ENCODE measurements at places on chromosomes 7 and 10.

GRCh38 chr7:54426406-54426805, 115.8 kb upstream of the VSTM2A start:
- no peak for DNase-seq

DNA sequence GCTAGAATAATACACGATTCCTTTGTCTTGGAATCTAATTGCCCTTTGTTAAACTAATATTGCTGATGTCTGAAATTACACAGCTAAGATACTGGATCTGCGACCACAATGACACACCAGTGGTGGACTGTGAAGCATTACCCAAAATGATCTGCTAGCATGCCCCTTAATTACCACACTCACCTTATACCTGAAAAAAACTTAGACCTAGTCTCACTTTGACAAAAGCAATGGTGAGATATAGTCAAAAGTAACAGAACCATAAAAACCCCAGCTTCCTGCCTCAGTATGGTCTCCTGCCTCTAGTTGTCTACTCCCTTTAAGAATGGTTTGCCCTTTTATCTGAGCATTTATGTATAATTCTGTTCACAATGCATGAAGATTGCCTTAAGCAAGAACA, 20.8 kb upstream of the ERVW-1 start:
- DNase-seq, result no peak

- no peak for DNase-seq
Measured at GRCh38 chr10:31457858-31458257, 138.8 kb downstream of the ZEB1 start.

DNA sequence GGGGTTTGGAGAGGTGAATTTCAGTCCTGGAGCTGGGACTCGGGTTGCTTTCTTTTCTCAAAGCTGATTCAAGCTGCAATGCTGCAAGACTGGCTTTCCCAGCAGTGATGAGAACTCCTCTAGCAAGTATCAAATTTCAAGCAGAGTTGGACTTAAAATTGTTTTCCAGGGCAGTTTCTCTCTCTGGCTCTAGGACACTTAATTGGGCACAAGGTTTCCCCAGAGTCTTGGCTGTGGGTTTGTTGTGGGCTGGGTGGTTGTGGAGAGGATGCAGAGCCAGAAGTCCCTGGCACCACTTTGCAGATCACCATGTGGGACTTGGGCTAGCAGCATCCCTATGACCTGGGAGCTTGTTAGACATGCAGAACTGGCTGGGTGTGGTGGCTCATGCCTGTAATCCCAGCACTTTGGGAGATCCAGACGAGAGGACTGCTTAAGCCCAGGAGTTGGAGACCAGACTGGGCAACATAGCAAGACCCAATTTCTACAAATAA, 16.8 kb downstream of the AKR1B15 start:
- no peak for DNase-seq

- no peak for DNase-seq
Measured at GRCh38 chr7:49422564-49422963, 350.9 kb upstream of the VWC2 start.

DNA sequence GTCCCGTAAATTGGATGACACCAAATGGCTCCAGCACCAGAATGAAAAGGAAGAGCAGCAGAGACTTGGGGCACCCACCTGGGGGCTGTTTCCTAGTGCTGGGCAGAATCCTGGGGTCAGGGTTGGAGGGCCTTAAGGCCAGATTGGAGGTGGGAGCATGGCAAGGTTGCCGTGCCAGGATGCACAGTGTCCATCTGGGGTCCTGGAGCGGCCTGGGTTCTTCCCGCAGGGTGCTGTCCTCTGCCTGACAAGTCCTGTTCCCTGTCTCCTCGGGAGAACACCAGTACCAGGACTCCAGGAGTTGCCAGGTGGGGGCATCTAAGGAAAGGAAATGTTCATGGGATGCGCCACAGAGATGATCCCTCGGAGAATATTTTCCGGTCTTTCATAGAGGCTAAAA, 42.8 kb downstream of the MGMT start:
- no peak for DNase-seq

DNA sequence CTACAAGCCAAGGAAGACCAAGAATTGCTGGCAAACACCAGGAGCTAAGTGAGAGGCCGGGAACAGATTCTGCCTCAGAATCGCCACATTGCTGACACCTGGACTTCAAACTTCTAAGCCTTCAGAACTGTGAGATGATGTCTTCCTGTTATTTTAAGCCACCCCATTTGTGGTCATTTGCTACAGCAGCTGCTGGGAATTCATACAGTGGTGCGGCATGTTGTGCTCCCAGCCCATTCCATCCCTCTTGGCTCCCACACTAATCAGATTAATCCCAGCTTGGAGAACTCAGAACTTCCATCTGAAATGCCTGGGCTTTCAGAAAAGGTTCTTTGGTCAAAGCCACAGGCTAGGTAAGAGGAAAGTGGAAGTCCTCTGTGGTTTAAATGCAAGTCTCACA, 24.9 kb downstream of the TCAF1 start:
- no peak for DNase-seq

GRCh38 chr7:25180946-25181345, 47.3 kb downstream of the NPVF start:
- DNase-seq, result no peak

DNA sequence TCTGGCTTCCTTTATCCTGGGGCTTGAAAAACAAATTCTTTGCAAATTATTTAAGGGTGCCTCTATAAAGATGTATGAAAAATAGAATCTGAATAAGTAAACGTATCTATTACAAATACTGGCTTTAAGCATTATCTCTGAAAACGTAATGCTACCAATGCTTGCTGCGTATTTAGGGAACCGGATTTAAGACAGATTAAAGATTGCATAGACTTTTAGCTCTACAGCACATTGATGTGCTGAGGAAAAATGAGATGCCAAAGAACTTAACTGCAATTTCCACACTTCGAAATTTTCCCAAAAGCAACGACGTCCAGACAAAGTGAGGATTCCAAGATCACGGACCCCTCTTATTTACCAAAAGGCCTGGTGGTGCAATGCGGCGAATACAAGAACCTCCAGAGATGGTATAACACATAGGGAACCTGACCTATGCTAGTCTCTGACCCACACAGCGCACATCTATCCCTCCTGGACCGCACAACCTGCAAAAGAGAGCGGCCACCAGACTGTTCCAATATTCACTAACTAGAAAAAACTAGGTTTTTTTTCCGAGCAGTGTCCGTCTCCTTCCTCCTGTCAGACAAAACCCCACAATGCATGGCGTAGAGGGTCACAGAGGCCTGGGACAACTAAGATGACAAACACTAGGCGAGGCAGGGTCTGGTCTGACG, 34.3 kb upstream of the PHF14 start:
- DNase-seq, result no peak
